Stomach (tissue), 19 donors: ENCODE measurements at places on chromosomes 3 and 15. TPM values are rescaled to one million over a fixed set of nuclear protein-coding genes. Genes with fewer than 3 reads are reported as not detected.

DNA sequence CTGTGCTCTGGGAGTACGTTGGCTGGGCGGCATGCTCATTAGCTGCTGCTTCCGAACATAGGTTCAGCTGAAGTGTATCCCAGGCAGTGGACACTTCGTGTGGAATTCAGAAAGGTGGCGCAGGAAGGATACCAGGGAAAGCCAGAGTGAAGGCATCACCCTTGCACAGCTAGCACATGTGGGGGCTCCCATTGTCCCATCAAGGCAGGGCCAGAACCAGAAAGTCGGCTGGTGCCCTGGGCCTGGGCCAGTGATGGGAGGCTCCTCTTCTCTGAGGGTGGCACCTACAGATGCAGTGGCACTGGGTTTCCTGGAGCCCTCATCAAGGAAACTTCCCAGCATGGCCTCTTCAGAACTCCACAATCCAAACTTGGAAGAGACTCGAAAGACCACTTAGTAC, 56.6 kb downstream of the PGPEP1L start:
- peaks cover 58% of the 10 kb centered on the region for H3K36me3 ChIP-seq
- H3K4me1 ChIP-seq, result peaks cover 67% of the 10 kb centered on the region
- H3K27ac ChIP-seq, result peak overlapping the region; percentile 66
- H3K4me3 ChIP-seq, result no peak overlapping the region

DNA sequence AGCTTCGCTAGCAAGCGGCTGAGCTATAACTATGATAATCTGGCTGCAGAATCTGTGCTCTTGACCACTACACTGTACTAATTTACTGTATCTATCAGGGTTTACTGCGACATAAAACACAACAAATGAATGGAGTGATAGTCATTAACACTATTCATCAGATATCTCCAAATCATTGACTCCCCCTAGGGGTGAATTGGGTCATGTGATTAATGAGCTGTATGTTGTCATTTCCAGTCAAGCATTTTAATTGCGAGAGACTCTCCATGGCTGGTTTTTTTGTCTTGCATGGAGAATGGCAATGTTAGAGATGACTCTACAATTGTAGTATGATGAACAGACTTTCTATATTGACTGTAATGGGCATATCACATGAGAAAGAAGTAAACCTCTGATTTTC, 10.5 kb upstream of the TM4SF18 start:
- no peaks in the 10 kb centered on the region for H3K36me3 ChIP-seq
- H3K4me1 ChIP-seq, result peaks cover 23% of the 10 kb centered on the region
- DNase-seq, result no peak
- no peak overlapping the region for H3K4me3 ChIP-seq
- H3K27me3 ChIP-seq, result no peaks in the 10 kb centered on the region
- no peak overlapping the region for H3K27ac ChIP-seq

RTP4 gene
- total RNA-seq, result not detected

- H3K4me1 ChIP-seq, result no peaks in the 10 kb centered on the region
- no peak overlapping the region for H3K27ac ChIP-seq
- no peaks in the 10 kb centered on the region for H3K36me3 ChIP-seq
- DNase-seq, result peak; percentile 19
- H3K4me3 ChIP-seq, result no peak overlapping the region
These were observed 8.0 kb upstream of the EEFSEC start for GRCh38 chr3:128145279-128145678.

SKOR1 gene
- total RNA-seq, result 4.9 TPM

DNA sequence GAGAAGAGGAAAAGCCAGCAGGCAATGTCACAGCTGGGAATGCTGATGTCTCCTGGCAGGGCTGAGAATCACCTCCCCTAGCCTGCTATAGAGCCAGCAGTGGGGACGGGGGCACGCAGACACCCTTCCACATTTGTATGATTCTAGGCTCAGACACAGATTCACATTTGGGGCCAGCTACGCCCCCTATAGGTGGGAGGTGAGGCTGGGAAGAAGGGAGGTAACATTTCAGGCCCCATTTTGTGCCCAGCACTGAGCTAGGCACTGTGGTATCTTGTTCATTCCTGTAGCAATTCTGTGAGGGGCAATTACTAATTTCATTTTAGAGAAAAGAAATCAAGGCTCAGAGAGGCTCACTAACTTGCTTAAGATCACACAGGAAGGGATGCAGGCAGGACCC, 15.9 kb upstream of the ACAD9 start:
- no peak overlapping the region for H3K4me3 ChIP-seq
- DNase-seq, result no peak
- no peak overlapping the region for H3K27ac ChIP-seq
- H3K36me3 ChIP-seq, result no peaks in the 10 kb centered on the region
- H3K4me1 ChIP-seq, result no peaks in the 10 kb centered on the region
- H3K27me3 ChIP-seq, result no peaks in the 10 kb centered on the region

- no peaks in the 10 kb centered on the region for H3K36me3 ChIP-seq
- DNase-seq, result no peak
- no peak overlapping the region for H3K4me3 ChIP-seq
- H3K27me3 ChIP-seq, result no peaks in the 10 kb centered on the region
- H3K4me1 ChIP-seq, result no peaks in the 10 kb centered on the region
- H3K27ac ChIP-seq, result no peak overlapping the region
These were observed 234.7 kb upstream of the LYSMD4 start for GRCh38 chr15:99967841-99968371.

DNA sequence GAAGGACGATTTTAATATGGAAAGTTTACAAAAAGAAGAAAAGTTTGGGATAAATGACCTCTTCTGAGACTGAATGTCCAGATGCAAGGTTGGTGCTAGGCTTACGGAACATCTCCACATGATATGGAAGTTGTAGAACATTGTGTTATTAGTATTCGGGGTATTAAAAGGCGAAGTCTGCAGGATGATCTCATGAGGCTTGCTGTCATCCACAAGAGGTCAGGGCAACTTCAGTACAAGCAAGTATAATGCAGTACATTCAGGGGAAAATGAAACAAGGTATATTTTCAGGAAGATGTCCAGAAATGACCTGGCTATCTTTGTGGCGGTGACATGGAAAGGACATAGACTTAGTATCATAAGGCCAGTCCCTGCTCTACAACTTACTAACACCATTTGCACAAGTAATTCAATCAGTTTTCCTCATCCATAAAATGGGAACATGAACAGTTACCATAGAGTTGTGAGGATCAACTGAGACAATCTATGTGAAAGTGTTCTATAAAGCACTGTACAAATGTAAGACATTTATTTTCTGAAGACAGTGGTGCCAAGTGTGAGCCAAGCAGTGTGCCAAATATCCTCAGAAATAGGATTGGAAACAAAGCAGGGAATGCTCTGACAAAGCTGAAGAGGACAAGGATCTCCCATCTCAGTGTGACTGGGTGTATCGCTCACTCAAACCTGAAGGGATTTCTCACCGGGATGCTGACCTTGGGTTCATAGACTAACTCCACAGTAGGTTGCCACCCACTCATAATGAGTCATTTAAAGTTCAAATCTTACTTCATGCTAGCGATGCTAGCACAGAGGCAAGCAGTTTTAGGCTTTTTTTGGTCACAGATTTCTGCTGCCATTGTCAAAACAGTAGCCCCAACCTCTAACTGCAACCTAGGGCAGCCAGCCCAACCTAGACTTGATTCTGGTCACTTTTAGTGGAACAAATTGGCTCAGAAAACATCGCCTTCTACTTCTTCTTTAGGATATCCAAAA, 118.3 kb downstream of the TIGIT start:
- peak overlapping the region; percentile 55 for H3K27ac ChIP-seq
- no peaks in the 10 kb centered on the region for H3K27me3 ChIP-seq
- peaks cover 27% of the 10 kb centered on the region for H3K4me1 ChIP-seq
- no peak overlapping the region for H3K4me3 ChIP-seq
- no peak for DNase-seq

GOLGA8R gene
- total RNA-seq, result 2.9 TPM

VIPR1 gene
- total RNA-seq, result 18.3 TPM

CHRM5 gene
- total RNA-seq, result not detected

NPAP1 gene
- not detected for total RNA-seq
